ENCODE measurements at places on chromosomes 12 and 14.

GRCh38 chr12:8662593-8662992, at the start of gene MFAP5:
Gene MFAP5 (minus strand): TSS chr12:8662826. CDS start chr12:8662104, 722 bp downstream.
- DNase-seq: no peak

DNA sequence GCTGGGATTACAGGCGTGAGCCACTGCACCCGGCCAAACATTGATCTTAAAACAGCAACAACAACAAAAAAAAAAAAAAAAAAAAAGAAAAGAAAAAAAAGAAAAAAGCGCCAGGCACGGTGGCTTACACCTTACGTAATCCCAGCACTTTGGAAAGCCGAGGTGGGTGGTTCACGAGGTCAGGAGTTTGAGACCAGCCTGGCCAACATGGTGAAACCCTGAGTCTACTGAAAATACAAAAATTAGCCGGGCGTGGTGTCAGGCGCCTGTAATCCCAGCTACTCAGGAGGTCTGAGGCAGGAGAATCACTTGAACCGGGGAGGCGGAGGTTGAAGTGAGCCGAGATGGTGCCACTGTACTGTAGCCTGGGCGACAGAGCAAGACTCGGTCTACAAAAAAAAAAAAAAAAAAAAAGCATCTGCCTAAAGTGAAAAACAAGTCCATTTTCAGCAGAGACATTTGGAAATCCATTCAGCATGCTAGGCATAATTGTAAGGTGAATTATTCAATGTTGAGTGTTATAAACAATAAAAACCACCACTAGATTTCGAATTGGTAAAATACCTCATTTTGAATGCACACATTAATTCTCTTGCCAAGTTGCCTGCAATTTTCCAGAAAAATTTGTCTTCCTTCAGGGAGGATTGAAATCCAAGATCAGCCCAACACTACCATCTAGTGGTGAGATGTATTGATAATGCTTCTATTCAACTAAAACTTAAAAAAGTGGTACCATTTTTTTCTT, 8.0 kb upstream of the CERS5 start:
- DNase-seq: no peak

GRCh38 chr12:22722779-22723178, 97.8 kb downstream of the ETNK1 start:
- DNase-seq: no peak

DNA sequence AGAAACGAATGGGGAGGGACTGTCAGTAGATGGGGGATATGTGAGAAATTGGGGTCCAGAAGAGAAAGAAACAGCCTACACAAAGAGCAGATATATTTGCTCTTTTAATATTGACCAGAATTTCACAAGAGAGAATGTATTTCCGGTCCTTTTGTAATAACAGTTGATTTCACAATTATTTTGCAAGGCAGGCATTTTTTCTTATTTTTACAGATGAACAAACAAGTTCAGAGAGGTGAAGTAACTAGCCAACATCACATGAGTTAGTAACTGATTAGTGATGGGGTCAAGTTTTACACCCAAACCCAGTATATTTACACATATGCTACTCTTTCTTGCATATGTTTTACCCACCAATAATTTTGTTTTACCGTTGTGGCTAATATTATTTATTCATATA, 188.2 kb downstream of the NAV3 start:
- no peak for DNase-seq

DNA sequence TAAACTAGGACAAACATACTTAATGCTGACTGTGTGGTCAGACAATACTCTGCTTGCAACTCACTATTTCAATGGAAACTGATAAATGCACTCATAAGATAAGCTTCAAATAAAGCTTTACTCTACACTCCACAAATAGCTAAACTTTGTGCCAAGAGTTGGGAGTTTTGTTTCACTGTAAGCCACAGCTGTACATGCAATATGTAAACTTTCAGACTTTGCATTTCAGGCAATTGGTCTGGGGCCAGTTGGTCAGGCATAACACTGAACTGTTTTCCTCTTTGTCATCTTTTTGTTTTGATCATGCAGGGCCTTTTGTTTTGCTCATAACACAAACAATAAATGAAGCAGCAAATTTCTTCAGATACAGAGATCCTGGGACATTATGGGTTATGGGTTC, 426.2 kb downstream of the IPO8 start:
- no peak for DNase-seq

DNA sequence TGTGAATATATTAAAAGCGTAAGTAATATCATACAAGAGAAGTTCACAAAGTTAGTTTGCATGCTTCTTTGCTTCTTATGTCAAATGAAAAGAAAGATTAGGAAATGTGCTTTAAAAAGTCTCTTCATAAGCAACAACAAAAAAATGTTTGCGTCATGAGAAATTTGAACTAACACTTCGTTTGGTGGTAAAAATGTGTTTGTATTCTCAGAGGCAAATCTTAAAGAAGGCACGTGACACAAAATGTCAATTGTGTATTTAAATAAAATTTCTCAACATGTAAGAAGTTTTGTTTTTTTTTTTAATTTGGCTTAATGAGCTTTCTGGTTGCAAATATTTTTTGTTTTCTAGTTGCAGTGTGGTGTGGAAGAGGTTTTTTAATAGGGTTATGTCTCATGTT, 93.8 kb downstream of the TMTC2 start:
- no peak for DNase-seq

- no peak for DNase-seq
These were observed 903.8 kb downstream of the BCL11B start for GRCh38 chr14:98368221-98368620.

DNA sequence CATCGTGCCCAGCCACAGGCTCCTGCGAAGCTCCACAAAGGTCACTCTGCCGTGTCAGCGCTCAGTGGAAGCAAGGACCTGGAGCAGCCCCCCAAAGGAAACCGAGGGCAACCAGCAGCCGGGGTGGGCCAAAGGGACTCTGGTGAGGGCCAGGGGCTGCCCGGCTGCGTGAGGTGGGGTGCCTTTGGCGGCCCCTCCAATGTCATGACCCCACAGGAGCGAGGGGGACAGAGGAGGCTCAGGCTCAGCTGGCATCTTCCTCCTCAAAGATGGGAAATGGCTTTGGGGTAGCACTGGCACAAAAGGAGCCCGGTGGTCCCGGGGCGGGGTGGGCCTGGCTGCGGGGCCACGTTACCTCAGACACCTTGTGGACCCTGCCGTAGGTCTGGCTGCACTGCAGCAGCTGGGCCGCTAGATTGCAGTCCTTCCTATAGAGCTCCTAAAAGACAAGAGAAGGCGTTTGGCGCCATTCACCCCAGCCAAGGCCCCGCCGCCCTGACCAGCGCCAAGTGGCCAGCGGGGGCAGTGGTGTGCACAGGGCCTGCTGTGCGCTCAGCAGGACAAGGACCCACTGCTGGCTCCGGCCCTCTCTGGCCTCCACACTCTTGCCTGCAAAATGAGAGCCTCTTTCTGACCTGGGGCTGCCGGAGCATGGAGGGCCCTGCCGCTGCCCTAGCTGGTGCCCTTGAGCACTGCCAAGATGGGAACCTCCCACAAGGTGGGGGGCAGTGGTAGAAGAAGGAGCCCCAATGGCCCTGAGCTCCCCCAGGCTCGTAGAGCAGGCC, 46.9 kb downstream of the BEGAIN start:
- DNase-seq: no peak

DNA sequence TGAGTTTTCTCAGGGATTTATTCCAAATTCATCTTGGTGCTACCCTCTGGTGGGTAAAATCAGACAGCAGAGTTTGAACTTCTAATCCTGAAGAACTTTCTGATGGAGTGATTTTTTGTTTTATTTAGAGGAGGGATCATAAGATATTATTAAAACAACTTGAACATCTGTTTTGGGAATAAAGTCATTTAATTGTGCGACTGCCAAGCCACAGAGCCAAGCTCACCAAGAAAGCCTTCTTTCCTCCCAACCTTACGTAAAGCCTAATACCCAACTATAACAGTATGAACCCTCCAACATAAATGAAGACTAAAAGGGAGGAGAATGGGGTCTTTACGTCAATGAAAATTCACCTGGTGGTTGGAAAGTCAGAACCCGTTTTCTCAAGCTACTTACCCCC, 205.5 kb upstream of the IGF1 start:
- DNase-seq: no peak

DNA sequence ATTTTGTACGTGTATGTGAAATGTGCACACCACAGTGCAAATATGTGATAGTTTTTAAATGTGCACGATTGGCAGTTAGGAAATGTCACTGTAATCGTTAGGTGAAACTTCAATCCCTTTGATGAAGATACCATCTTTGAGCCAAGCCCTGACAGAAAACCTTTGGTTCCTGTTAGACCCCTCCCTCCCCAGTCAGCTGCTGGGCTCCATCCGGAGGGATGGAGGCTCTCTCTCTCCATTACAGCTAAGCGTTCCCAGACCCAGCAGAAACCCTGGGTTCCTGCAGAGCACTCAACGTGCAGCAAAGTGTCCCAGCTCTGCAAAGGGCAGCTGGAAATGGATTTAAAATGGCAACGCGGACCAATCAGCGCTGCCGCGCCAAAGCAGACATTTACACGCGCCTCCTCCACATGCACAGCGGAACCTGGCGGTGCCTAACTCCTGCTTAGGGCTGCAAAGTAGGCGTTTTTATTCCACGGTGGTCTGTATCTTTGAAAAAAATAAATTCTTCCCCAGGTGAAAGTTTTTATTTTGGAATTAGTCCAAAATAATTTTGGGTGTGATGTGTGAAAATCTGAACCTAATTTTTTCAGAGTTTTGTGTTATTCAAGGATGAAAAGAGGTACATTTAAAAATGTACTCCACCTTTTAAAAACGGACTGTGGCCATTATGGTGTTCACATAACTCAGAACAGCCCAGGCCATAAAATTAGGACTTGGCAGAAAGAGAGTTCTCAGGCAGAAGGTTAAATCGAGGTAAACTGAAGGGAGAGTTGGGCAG, 1.4 kb upstream of the HMGA2 start:
- DNase-seq: no peak

DNA sequence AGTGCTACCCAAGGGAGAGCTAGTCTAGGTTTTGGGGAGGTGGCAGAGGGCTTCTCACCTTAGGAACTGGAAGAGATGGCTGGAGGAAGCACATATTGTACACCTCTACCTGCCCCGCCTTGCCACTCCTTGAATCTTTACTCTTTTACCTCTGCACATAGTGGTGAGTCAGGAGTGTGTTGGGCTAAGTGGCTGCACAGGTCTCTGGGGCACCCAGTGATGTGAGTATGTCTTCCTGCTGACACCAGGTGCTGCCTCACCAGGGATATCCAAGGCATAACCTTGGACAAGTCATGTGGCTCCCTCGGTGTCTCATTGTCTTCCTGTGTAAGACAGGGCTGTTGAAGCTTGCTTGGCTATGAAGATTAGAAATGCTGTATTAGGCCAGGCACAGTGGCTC, 19.8 kb upstream of the CABP1 start:
- no peak for DNase-seq

DNA sequence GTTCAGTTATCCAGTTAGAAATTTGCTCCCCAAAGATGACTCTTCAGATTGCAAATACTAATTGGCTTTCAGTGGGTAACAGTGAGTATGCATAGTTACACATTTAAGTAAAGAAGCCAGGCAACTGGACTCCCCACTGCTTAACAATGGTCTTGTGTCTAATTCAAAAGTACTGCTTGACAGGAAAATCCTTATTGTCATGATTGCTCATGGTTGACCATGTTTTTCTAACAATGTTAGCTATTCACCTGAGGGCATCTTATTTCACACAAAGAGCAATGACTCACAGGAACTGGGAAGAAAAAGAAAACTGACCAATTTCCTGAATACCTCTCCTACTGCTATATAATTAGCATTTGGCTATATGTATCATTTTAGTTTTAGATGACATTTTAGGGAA, 33.7 kb upstream of the ALG10B start:
- DNase-seq: no peak

DNA sequence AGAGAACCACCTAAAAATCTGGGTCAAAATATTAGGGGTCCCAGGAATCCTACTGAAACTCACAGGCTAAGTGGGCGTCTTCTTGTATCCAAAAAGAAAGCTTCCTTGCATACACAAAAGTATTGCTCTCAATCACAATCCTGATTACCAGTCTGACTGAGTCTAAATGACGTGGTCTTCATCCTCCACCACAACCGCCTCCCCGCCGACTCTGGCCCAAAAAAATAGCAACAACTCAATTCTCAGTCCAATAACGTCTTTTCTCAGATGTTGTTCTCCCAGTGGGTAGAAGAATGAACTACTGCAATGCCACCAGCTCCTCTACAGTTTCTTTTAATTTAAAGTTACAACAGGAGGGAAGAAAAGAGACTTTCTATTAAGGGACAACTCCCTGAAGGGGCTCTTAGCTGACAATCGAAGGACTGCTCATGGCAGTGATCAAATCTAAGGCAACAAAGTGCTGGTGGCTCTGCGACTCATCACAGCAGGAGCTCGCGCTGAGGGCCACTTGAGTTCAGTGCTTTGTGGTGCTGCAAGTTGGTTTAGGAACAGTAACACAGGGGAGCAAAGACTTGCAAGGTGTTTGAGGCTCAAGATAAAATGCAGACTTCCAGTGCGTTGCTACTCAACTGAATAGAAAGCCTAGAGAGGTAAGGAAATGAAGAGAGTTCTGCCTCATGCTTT, 394.1 kb downstream of the BCAT1 start:
- DNase-seq: no peak

DNA sequence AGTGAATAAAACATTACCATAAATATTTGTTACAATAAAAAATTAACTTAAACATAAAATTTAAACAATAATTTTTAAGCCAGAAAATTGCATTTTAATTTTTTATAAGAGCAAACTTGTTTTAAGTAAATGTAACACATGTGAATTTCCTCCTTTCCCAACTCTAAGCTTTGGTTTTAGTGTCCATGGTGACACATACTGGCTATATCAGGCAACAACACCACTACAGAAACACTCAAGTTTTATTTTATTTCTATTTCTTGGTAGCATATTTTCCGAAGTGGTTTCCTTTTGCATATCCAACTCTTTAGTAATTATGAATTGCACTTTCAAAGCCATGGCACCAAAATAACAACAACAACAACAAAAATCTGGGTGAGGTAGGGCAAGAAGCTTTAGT, 2.2 kb downstream of the NELL2 start:
- no peak for DNase-seq

GRCh38 chr12:47277972-47278448, 198.3 kb upstream of the AMIGO2 start:
- DNase-seq: no peak

DNA sequence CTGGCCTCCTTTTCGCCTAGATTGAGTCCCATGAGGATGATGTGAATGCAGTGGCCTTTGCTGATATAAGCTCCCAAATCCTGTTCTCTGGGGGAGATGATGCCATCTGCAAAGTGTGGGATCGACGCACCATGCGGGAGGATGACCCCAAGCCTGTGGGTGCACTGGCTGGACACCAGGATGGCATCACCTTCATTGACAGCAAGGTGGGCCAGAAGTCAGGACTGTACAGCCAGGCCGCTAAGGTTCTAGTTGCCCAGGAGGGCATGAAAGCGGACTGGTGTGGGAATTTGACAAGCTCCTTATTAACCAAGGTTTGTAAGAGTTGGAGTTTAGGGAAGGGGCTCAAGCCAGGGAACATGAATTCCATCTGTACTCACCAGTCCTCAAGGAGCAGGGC, 4.9 kb upstream of the NRL start:
- DNase-seq: no peak

GRCh38 chr12:9910716-9911421, 21.3 kb downstream of the CLEC2A start:
- DNase-seq: no peak

GRCh38 chr12:106113824-106114446, 24.8 kb downstream of the NUAK1 start:
- no peak for DNase-seq

Data from thoracic aorta (tissue), 2 donors.